ENCODE measurements at places on chromosomes 7 and 10.

- no peak for DNase-seq
These were observed 151.0 kb downstream of the CHCHD3 start for GRCh38 chr7:132930881-132931280.

GRCh38 chr7:17304926-17305325 is 6.5 kb downstream of the AHR start:
- no peak for DNase-seq

DNA sequence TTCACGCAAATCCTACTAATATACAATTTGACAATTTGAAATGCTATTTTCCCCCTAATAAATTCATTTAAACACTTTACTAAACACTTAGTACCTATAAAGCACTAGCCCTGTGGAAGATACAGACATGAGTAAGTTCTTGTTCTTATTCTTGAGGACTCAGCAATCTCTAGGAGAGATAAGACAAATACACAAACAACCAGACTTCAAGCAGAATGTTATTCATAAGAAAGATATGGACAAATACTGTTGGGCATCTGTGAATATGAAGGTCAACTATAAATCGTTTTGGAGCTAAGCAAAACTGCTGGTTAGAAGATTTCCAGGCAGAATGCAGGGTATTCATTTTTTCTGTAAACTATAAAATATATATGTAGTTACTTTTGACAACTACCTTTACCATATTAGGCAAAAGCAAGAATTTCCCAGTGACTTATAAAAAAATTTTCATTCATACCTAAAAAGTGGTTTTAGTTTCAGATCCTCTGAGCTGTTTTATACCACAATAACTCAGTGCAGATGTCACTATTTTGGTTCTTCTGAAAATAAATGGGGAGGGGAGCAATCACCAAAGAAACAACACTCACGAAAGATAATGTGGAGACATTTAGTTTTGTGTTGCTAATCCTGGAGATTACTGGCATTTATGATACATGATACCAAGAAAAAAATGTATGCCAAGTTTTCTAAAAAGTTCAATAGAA is 3.8 kb downstream of the VPS41 start:
- no peak for DNase-seq

DNA sequence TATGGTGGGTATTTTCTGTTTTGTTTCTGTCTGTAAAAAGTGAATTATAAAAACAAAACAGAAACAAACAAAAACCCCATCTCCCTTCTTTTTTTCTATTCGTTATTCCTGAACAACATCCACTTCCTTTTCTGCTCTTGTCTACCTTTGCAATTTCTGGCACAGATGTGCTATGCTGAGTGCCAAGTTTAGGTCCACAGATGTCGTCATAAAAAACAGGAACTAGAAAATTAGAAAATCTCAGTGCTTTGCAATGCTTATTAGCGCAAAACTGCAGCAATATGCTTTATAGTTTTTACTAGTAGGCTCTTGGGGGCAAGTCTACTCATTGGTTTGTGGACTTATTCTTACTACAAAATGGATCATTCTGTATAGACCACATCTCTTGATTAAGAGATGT is 94.2 kb upstream of the PRKCQ start:
- DNase-seq, result no peak

- no peak for DNase-seq
These were observed 510.2 kb upstream of the ZWINT start for GRCh38 chr10:56871160-56871668.

GRCh38 chr7:32357535-32358277 is 132.5 kb downstream of the LSM5 start:
- no peak for DNase-seq

DNA sequence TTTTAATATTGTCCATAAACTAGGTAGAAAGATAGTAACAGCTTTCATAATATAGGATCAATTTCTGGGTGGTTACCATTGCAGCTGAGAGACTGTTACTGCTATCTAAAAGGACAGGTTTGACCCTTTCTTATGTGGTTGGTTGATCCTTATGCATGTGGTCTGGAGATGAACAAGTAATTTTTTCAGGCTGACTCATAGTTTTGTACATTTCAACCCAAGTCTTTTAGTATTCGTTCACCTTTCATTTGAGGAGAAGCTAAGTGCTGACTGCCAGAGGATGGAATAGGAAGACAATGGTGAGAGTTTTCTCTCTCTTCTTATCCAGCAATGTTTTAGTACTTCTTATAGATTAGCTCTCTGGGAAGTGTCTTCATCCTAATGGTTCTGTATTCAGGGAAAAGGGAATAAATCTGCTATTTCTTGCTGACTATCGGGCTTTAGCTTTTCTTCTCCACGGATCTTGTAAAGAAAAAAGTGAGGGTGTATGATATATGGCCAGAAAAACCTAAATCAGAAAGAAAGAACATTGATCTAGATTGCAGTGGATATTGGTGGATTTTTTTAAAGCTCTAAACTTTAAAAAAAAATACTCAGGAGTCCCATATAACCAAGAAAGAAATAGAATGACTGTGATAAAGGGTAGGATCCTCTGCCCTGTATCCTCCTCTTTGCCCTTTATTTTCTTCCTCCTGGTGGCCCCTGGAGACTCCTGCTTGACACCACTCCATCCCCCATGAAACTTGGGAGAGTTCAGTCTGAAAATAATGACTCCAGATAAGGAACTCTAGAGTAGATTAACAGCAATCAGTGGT is 88.0 kb downstream of the CPED1 start:
- DNase-seq, result no peak

DNA sequence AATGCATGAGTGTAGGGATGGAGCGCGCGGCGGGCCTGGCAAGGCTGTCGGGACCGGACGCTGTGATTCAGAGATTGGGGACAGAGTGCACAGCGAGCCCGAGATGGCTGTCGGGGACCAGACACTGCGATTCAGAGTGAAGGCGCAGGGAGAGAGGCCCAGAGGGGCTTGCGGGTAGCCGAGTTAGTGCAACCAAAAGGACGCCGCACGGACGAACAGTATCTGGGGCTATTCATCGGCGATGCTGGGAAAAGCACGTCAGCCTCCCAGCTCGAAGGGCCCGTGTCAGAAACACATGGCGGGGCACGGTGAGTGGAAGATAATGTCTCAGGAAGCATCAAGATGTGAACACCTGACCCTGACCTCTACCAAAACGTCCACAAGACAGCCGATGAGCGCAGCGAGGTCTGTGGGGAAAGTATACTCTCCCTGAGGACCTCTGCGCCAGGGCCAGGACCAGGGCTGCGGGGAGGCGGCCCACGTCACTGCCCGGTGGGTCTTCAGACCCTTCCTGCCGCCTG is 215.8 kb downstream of the ZMYND11 start:
- DNase-seq, result no peak

GRCh38 chr7:76278540-76278939 is 23.9 kb upstream of the HSPB1 start:
- no peak for DNase-seq

DNA sequence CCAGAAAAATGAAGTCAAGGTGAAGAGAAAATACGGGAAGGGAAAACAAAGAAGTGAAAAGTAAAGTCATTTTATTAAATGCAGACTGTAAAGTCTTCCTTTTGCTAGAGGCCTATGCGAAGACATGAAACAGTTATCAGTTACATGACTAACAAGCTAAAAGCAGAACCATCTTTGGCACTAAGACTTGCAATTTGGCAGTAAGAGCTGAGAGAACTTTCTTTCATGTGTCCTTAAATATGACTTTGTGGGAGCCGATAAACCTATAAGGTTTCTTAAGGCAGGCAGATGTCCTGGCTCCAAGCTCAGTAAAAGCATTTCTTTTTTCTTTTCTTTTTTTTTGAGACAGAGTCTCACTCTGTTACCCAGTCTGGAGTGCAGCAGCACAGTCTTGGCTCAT is 10.4 kb downstream of the ANLN start:
- no peak for DNase-seq

DNA sequence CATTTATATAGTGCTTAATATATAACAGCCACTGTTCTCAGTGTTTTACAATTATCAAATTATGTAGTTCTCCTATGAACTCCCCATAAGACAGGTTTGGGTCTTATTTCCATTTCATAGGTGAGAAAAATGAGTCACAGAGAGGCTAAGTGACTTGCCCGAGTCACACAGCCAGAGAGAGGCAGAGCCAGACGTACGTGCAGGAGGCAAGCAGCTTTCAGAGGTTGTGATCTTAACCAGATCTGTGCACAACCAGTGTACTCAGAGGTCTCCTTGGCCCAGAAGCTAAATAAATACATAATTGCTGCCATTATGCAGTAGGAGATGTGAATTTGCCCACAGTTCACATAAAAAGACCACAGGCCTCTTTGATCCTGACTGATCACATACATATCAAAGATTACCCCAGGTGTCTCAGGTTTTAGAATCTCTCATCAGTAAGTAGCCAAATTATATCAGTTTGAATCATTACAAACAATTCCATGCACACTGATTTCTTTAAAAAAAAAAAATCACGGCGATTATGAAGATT is 304.7 kb upstream of the AOAH start:
- DNase-seq, result no peak

GRCh38 chr10:59753267-59753666 is at the start of gene MRLN:
Gene MRLN (minus strand): TSS chr10:59753455.
- no peak for DNase-seq

- DNase-seq, result no peak
These were observed 110.5 kb downstream of the DYNC2I1 start for GRCh38 chr7:158966780-158967390.

GRCh38 chr7:6182993-6183392 is 89.4 kb downstream of the CYTH3 start:
- no peak for DNase-seq

- DNase-seq, result no peak
These were observed 181.8 kb downstream of the CDK14 start for GRCh38 chr7:90777886-90778285.

GRCh38 chr10:42864575-42864974 is 82.0 kb downstream of the BMS1 start:
- DNase-seq, result no peak

DNA sequence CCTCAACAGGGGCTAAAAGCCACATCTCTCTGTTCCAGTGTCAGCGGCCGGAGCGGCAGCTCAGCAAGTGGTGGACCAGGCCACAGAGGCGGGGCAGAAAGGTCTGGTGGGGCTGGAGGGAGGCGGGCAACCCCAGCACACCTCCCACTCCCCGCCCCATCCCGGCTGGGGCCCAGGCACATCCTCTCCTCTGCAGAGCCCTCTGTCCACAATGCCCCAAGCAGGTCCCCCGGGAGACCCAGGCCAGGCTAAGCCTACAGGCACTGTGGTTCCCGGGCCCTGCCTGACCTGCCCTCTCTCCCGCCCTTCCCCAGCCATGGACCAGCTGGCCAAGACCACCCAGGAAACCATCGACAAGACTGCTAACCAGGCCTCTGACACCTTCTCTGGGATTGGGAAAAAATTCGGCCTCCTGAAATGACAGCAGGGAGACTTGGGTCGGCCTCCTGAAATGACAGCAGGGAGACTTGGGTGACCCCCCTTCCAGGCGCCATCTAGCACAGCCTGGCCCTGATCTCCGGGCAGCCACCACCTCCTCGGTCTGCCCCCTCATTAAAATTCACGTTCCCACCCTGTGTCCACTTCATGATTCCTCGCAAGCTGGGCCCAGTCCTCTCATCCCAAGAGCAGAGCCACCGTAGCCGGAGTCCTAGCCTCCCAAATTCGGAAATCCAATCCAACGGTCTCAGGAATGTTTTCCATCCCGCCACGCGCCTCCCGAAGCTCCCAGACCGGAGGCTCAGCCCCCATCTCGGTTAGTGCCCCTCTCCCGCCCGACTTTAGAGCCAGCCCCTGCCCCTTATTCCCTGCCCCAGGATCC is 2.1 kb downstream of the ADIRF start:
- DNase-seq, result no peak

- DNase-seq, result no peak
These were observed 79.1 kb downstream of the NAMPT start for GRCh38 chr7:106205621-106206222.

GRCh38 chr7:8881916-8882315 is 448.5 kb downstream of the NXPH1 start:
- no peak for DNase-seq
